Activated naive CD4-positive, alpha-beta T cell treated with anti-CD3 and anti-CD28 coated beads, Interleukin-2, amount 10 ng/mL, durations not matched to agents 5 hours and 36 hours (primary cell): ENCODE measurements at places on chromosomes 11 and 22. TPM values are rescaled to one million over a fixed set of nuclear protein-coding genes. Genes with fewer than 3 reads are reported as not detected.

TRIM6 gene
- 0.10 TPM for total RNA-seq

RIMBP3C gene
- 0.89 TPM for total RNA-seq

CTTN gene
- total RNA-seq, result 0.39 TPM

LBHD1 gene
- total RNA-seq, result 26.5 TPM

MS4A15 gene
- total RNA-seq, result not detected

PRR33 gene
- total RNA-seq, result 0.05 TPM

MUC15 gene
- not detected for total RNA-seq

OR9Q2 gene
- total RNA-seq, result not detected
